Stimulated activated CD4-positive, alpha-beta T cell treated with anti-CD3 and anti-CD28 coated beads, Interleukin-1b, Interleukin-23, amount 100 ng/mL, for 48 hours (primary cell): ENCODE measurements at places on chromosomes 4 and X.

- DNase-seq, result no peak
Observed at GRCh38 chr4:40912460-40913184, 162.9 kb downstream of the NSUN7 start.

DNA sequence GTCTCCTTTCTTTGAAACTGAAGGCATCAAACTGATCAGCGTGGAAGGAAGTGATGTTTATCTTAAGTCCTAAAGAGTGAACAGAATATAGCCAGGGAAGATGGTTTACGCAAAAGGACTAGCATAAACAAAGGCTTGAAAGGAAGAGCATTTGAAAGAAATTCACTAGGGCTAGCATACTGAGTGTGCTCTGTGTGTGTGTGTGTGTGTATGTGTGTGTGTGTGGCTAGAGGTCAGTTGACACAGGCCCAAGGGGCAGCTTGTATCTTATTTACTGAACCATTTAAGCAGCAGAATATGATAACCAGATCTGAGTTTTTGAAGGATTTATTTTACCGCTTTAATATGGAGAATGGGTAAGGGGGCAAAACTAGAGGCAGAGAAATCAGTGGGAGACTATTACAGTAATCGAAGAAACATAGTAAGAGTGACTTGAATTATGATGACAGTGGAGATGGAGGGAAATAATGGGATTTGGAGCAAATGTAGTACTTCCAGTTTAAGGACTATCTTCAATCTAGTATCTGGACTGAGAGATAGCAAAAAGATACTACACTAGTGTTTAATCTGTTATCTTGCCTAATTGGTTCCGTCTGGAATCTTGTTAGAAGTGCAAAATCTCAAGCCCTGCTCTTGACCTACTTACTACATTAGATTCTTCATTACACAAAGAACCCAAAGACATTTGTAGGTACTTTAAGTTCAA lies 36.9 kb downstream of the CEP44 start:
- no peak for DNase-seq

DNA sequence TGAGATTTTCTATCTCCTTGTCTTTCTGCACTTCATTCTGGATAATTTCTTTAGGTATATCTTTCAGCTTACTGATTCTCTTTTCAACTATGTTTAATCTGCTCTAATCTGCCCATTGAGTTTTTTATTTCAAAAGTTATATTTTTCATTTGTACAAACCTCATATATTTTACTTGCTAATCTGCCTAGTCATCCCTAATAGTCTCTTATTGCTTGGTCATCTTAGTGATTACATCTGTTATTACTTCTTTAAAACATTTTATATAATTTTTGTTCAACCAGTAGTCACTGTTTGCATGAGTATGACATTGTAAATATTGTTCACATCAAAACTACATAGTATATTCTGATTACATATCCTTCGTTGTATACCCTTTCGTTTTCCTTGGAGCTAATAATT lies 32.4 kb downstream of the KANTR start:
- DNase-seq, result no peak

DNA sequence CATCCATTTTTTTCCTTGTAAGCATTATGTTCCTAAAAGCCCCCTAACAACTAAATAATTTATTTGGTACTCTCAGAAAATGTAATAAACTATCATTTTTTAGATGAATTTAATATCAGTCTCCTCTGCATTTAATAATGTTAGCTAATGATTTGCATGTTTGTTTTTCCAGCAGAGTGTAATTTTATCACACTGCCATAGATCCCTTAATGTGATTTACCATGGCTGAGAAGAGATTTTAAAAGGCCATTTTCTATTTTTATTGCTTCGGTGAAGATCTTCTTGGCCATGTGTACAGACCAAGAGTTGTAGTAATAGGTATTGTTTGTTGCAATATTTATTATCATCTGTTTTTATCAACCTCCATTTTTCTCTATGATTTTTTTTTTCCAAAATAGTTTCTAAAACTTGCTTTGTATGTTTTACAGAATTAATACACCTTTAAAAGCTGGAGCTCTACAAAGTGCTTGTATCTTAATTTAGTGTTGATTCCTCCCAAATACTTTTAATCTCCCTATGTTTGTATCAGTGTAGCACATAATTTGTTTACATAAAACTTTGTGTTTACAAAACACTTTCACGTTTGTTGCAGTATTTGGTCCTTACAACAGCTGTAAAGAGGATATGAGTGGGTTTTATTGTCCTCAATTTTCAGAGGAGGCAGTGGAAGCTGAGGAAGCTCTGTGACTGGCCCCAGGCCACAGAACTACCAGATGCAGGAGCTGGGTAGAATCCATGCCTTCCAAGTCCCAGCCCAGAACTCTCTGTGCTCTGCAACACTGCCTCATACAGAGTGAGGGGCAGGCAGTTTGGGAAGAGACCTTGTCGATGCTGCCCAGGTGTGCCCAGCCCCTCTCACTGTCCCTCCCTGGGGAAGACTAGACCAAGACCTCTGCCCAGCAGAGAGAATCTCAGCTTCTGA lies 58.1 kb downstream of the FAM114A1 start:
- no peak for DNase-seq

GRCh38 chr4:52633846-52634245 lies 25.3 kb downstream of the USP46 start:
- no peak for DNase-seq

GRCh38 chrX:6708676-6709380 lies 173.9 kb upstream of the VCX3A start:
- DNase-seq, result no peak

DNA sequence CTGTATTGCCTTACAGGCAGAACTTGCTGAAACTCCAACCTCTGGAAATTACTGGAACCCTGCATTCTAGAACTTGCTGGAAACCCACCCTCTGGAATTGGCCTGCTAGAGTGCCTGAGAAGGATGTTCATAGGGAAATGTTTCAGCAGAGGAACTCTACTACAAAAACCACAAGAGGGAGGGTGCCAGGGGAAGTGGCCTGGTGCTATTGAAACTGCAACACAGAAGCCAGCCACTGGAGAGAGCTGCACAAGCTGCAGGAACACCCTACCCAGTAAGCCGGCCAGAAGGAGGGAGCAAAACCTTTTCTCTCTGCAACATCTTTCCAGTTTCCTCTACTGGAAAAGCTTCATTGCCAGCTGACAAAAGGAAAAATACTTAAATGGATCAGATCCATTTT lies 2.5 kb upstream of the BRWD3 start:
- peak; percentile 18 for DNase-seq

- DNase-seq, result no peak
Observed at GRCh38 chr4:87035881-87036509, 101.2 kb downstream of the AFF1 start.

DNA sequence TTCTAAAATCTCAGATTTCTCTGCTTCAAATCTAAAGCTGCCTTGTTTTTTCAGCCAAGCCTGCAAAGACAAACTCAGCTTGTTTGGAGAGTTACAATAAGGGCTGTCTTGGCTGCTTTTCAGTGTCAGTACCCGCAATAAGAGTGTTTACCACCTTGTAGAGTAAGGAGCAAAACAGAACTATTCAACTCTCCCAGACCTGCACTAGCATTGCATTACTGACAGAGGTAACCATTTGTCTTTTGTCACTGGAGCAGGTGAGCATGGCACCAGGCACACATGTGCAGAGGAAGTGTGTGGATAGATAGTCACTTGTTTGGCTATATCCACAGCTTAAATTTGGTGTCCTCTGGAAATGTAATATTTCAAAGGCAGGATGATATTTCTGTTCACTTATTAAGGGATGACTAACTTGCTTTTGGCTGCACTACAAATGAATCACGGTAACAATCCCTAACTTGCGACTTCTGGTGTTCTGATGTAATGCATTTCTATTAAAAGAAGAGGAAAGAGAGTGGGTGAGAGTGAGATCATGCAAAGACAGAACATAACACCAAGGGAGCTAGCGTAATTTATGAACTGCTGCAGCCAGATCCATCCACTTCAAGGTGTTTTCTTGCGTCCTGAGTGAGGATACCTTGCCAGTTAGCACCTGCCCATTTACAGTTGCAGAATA lies 38.6 kb downstream of the PTCHD1 start:
- DNase-seq, result no peak

DNA sequence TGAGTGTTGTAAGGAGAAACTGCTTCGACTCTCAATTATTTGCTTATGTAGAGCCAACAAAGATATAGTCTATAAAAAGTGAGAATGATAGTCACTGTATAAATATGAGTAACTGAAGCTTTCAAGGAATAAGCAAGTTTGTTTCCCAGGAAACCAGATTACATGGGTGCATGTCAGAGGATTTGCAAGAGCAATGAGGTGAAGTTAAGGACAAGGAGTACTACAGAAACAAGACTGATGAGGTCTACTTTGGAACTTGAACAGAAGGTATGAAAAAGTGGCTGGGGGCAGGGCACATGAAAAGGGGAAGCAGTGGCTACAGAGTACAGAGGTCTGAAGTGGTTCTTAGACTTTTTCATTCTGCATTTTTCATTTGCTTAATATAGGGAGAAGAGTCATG lies 321.0 kb upstream of the CXXC4 start:
- DNase-seq, result no peak

DNA sequence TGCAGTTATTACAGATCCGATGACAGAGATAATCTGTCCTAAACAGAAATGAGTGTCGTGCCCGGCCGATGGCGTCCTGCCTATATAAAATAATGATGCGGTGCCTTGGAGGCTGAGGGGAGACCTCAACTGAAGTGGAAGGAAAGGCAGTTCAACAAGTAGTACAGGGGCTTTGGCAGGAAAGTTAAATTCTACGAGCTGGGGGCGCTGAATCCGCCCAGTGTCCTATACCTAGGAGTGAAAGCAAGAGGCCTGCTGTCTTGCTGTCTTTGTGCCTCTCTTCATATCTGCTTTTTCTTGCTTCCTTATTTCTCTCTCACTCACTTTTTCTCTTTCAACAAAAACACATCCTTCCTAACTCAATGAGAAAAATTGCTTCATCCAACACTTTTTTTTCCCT lies 82.2 kb upstream of the PRPS2 start:
- DNase-seq, result no peak

GRCh38 chr4:33085709-33086108 lies 2365.5 kb downstream of the PCDH7 start:
- no peak for DNase-seq

DNA sequence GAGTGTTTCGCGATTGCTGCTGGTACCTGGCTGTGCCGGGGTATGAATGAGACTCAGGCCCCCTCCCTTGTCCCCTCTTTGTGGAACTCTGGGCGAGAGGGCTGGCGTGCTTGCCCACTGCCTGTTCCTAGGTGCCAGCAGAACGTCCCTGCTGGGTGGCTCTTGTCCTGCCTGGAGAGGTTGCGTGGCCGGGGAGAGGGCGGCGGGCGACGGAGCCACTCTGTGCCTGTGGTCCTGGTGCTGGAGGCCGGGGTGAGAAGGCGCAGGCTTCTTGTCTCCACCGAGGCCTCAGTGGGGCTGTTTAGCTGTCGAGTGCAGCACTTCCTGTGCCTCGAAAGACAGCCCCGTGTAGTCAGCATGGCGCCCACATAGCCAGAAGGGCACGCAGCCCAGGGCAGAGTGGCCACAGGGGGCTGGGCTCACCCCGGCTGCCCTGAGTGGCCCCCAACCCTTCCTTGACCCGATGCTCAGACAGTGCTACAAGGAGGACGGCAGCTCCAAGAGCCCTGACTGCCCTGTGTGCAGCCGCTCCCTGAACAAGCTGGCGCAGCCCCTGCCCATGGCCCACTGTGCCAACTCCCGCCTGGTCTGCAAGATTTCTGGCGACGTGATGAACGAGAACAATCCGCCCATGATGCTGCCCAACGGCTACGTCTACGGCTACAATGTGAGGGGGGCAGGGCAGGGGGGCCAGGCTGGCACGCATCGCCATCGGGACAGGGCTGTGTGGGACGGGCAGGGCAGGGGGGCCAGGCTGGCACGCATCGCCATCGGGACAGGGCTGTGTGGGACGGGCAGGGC lies 8.9 kb upstream of the UVSSA start:
- DNase-seq, result no peak

DNA sequence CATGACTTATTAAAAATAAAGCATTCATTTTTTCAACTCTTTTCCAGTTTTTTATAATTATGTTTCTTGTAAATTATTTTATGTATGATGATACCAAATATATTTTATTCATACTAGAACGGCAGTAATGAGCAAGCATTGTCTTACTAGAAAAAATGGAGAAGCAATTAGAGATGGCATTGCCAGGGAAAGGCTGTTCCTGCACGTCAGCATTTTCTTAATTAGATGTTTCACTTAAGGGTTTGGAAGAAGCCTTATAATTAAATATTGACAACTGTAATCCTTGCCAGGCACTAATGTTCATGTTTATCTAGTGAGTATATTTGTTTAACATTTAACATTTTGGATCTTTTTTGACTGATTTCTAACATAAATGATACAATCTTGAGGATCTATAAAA lies 16.6 kb downstream of the FAM149A start:
- no peak for DNase-seq

DNA sequence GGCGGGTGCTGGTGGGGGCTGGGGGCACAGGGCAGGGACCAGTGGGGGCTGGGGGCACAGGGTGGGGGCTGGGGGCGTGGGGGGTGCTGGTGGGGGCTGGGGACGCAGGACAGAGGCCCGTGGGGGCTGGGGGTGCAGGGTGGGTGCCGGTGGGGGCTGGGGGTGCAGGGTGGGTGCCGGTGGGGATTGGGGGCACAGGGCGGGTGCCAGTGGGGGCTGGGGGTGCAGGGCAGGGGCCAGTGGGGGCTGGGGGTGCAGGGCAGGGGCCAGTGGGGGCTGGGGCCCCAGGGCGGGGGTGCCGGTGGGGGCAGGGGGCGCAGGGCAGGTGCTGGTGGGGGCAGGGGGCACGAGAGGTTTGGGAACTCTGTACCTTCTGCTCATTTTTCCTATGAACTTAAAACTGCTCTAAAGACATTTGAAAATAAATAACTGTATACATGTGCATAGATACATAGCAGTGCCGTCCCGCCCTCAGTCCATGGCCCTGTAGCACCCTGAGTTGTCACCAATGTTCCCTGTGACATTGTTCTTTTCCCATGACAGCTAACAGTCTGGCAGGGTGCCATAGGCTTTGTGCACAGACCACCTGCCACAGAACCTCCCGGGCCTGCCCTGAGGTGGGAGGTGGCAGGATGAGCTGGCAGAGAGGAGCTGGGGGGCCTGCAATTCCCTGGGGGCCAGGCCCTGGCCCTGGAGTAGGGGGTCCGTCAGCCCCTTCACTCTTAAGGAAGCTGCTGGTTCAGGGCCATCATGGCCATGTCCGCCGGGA lies 35.6 kb upstream of the ADRA2C start:
- no peak for DNase-seq

GRCh38 chr4:72320223-72320948 lies 248.6 kb downstream of the ADAMTS3 start:
- no peak for DNase-seq

DNA sequence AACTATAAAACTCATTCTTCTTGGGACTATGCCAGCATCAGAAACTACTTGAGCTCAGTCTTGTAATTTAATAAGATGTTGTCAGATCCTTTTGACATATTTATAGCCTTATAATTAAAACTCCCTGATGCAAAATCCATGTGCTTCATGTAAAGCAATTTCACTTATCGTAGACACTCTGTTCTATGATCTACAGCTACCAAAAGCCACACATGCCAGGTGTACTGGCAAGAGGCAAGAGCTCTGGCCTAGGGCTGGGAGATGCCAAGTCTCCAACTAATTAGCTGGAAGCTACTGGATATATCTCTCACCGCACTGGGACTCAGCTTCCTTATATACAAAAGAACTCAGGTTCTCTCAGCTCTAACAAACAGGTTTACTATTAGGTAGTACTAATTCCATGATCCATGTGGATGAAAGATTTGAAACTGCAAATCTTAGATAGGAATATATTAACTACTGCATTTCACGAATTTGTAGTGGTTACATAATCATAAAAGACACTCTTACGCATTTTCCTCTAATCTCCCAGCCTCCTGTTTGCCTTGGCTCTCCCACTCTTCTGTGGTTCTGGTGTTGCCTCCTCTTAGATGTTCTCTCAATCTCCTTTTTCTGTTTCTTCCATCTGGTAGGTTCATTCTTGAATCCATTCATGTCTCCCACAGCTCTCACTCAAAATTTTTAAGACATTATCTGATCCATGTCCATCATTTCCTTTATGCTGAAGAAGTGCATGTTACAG lies 103.0 kb downstream of the HHIP start:
- DNase-seq, result no peak
